ENCODE measurements at places on chromosomes 2 and 18. TPM values are rescaled to one million over a fixed set of nuclear protein-coding genes. Genes with fewer than 3 reads are reported as not detected.

Gene HRH4
- total RNA-seq, result not detected

Gene UGT1A8
- 0.05 TPM for total RNA-seq

Gene SPHKAP
- total RNA-seq, result not detected

Gene NEU4
- 0.37 TPM for total RNA-seq

Gene FSIP2
- not detected for total RNA-seq

Gene ADRA2B
- 0.06 TPM for total RNA-seq

Gene GPR35
- total RNA-seq, result 0.61 TPM

Gene DSG2
- 57.7 TPM for total RNA-seq

All from A549 treated with Hydrocortisone at 1 μM for 4 hours (cell line).